ENCODE measurements at places on chromosomes 11 and 22. TPM values are rescaled to one million over a fixed set of nuclear protein-coding genes. Genes with fewer than 3 reads are reported as not detected.

The TBX1 gene
- total RNA-seq = not detected

GRCh38 chr11:38153985-38154384 lies 1555.9 kb upstream of the RAG2 start:
- no peak overlapping the region for H3K27ac ChIP-seq
- no peaks in the 10 kb centered on the region for H3K36me3 ChIP-seq
- no peak overlapping the region for H3K4me3 ChIP-seq
- no peaks in the 10 kb centered on the region for H3K4me1 ChIP-seq
- DNase-seq = no peak
- no peaks in the 10 kb centered on the region for H3K27me3 ChIP-seq

- H3K27ac ChIP-seq = no peak overlapping the region
- H3K4me1 ChIP-seq = peaks cover 6% of the 10 kb centered on the region
- H3K36me3 ChIP-seq = no peaks in the 10 kb centered on the region
- no peak overlapping the region for H3K4me3 ChIP-seq
- H3K27me3 ChIP-seq = no peaks in the 10 kb centered on the region
These were observed 17.0 kb downstream of the MGAT3 start for GRCh38 chr22:39473851-39474250.

DNA sequence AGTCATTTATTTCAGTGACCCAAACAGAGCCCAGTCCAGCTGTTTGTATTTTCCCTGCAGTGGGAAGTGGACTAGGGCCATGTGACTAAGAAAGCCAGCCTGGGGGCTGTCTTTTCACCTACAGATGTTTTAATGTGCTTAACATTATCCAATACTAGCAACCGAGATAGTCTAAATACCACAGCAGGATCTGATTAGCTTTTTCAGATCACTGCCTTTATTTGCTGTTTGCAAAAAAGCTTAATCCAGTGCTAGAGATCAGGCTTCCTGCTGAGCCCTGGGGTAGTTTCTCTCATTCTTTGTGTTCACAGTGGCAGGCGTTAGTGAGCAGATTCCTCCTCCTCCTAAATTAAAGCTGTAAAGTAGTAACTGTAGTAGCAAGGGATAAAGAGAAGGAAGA lies 35.0 kb downstream of the ZC3H12C start:
- no peaks in the 10 kb centered on the region for H3K27me3 ChIP-seq
- no peak for DNase-seq
- no peaks in the 10 kb centered on the region for H3K4me1 ChIP-seq

DNA sequence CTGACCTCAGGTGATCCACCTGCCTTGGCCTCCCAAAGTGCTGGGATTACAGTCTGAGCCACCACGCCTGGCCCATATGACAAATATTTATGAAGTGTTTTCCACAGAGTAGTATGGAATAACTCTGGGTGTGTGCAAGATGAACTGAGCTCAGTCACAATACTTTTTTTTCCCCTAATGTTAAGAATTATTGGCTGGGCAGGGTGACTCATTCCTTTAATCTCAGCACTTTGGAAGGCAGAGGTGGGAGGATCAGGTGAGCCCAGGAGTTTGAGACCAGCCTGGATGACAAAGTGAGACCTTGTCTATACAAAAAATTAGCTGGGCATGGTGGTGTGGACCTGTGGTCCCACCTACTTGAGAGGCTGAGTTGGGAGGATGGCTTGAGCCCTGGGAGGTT lies 6.4 kb downstream of the PTPRJ start:
- DNase-seq = no peak
- no peaks in the 10 kb centered on the region for H3K27me3 ChIP-seq
- H3K27ac ChIP-seq = peak overlapping the region; percentile 55
- peaks cover 62% of the 10 kb centered on the region for H3K4me1 ChIP-seq
- no peaks in the 10 kb centered on the region for H3K36me3 ChIP-seq
- no peak overlapping the region for H3K4me3 ChIP-seq

DNA sequence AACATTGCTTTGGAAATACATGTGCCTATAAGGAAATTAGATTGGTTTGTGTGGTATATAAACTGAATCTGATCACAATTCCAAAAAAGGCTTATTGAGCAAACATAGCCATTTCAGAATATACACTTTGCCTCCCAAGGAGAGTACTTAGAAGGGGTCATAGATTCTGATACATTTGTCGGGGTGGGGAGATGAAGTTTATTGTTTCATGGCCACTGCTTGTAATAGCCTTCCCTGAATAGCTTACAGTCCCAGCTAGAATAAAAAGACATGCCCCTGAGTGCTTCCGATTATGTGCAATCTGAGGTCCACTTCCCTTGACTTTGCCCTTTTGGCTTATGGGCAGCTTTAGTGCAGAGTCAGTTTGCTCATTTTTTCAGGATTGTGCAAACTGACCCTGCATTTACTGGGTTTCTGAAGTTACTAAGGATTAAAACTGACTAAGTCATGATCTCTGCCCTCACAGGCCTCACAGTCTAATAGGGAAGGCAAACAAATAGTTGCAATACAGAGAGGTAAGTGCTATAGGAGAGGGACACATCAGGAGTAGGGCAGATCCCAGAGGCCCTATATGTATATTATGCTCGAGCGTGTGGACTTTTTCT lies 184.2 kb downstream of the BLID start:
- H3K27ac ChIP-seq = no peak overlapping the region
- no peak for DNase-seq
- H3K4me1 ChIP-seq = no peaks in the 10 kb centered on the region
- H3K36me3 ChIP-seq = no peaks in the 10 kb centered on the region
- H3K27me3 ChIP-seq = peaks cover 1% of the 10 kb centered on the region

DNA sequence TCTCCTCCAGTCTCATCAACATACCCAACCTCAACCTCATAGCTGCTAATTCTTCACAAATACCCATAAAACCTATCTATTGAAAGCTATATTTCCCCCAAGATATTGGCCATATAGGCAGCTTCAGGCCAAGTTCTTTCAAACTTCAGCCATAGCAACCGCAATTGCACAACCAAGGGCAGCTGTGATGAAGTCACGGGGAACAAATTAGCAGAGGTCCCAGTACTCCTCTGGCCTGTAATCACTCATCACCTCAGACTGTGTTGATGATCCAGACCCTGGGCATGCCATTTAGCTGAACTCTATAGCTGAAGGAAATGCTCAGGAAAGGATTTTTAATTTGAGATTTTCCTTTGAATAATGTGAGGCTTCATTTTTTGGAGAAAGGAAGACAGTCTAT lies 84.1 kb downstream of the SLC1A2 start:
- H3K4me1 ChIP-seq = peaks cover 21% of the 10 kb centered on the region
- DNase-seq = no peak
- no peaks in the 10 kb centered on the region for H3K36me3 ChIP-seq
- no peak overlapping the region for H3K27ac ChIP-seq
- H3K27me3 ChIP-seq = no peaks in the 10 kb centered on the region

GRCh38 chr11:75470476-75471080 lies 37.6 kb upstream of the KLHL35 start:
- peaks cover 22% of the 10 kb centered on the region for H3K36me3 ChIP-seq
- peaks cover 10% of the 10 kb centered on the region for H3K4me1 ChIP-seq
- H3K27me3 ChIP-seq = no peaks in the 10 kb centered on the region
- H3K4me3 ChIP-seq = no peak overlapping the region

DNA sequence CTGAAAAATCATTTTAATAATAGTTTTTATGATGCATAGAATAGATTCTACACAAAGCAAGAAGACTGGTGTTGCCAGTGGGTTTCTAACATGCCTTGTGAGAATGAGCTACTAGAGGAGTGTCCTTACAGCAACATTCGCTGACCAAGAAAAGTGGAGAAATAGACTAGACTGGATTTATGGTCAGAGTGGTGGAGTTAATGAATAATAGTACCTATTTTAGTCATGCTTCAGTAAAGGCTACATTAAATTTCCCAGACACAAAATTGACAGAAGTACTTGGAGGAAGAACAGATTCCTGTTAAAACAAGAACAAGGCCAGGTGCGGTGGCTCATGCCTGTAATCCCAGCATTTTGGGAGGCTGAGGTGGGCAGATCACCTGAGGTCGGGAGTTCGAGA lies 539.2 kb downstream of the ETS1 start:
- H3K4me3 ChIP-seq = no peak overlapping the region
- H3K27me3 ChIP-seq = no peaks in the 10 kb centered on the region
- no peak for DNase-seq
- H3K27ac ChIP-seq = no peak overlapping the region
- H3K4me1 ChIP-seq = peaks cover 40% of the 10 kb centered on the region

The OR2AT4 gene
- not detected for total RNA-seq

The VPREB1 gene
- not detected for total RNA-seq

DNA sequence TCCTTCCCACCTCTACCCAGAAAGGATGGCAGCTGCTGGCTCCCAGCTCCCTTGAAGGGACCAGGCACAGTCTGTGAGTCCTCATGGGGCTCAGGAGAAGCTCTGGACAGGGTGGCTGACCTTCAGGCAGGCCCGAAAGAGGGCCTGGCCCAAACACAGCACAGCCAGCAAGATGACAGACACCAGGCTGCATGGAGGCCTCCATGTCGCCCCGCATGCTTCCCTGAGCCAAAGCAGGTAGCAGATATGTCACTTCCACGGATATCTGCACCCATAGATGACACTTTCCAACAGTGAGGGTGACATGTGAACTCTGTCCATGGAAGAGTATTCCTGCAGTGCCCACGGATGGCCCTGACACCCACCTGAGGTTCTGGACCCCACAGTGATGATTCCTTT lies 18.4 kb downstream of the EIF1AD start:
- H3K4me3 ChIP-seq = no peak overlapping the region
- H3K4me1 ChIP-seq = no peaks in the 10 kb centered on the region
- peaks cover 7% of the 10 kb centered on the region for H3K36me3 ChIP-seq
- no peak for DNase-seq

GRCh38 chr11:116558504-116559211 lies 214.1 kb downstream of the BUD13 start:
- no peak for DNase-seq
- H3K27ac ChIP-seq = no peak overlapping the region
- H3K36me3 ChIP-seq = no peaks in the 10 kb centered on the region
- no peaks in the 10 kb centered on the region for H3K4me1 ChIP-seq
- H3K4me3 ChIP-seq = no peak overlapping the region

The UBQLNL gene
- 0.32 TPM for total RNA-seq

GRCh38 chr11:7031471-7031871 lies 11.2 kb downstream of the NLRP14 start:
- no peak overlapping the region for H3K4me3 ChIP-seq
- H3K27me3 ChIP-seq = no peaks in the 10 kb centered on the region
- no peaks in the 10 kb centered on the region for H3K4me1 ChIP-seq
- no peak overlapping the region for H3K27ac ChIP-seq

The CNTF gene
- total RNA-seq = 4.9 TPM

The HOATZ gene
- total RNA-seq = not detected

The CYB5R3 gene
- total RNA-seq = 56.3 TPM

- no peaks in the 10 kb centered on the region for H3K27me3 ChIP-seq
- H3K4me1 ChIP-seq = no peaks in the 10 kb centered on the region
- no peak overlapping the region for H3K4me3 ChIP-seq
- no peaks in the 10 kb centered on the region for H3K36me3 ChIP-seq
- DNase-seq = peak; percentile 51
- H3K27ac ChIP-seq = no peak overlapping the region
These were observed 61.1 kb downstream of the WT1 start for GRCh38 chr11:32374261-32374711.

DNA sequence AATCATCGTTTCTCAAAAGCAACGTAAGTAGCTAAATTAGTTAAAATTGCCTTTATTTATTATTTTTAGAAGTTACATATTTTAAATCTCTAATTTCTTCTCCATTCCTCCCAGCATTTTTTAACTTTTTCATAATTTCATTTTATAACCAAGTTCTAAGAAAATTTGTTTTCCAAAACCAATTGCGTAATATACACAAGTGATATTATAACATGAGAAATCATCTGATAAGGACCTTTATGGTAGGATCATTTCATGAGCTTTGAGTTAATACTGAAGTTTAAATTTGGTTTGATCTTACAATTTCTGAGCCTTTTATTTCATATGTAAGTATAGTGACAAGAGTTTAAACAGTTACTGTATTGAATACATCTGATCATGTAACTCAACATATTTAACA lies 27.7 kb upstream of the CARD18 start:
- H3K27ac ChIP-seq = no peak overlapping the region
- no peaks in the 10 kb centered on the region for H3K27me3 ChIP-seq
- H3K4me1 ChIP-seq = no peaks in the 10 kb centered on the region
- DNase-seq = no peak
- no peaks in the 10 kb centered on the region for H3K36me3 ChIP-seq

DNA sequence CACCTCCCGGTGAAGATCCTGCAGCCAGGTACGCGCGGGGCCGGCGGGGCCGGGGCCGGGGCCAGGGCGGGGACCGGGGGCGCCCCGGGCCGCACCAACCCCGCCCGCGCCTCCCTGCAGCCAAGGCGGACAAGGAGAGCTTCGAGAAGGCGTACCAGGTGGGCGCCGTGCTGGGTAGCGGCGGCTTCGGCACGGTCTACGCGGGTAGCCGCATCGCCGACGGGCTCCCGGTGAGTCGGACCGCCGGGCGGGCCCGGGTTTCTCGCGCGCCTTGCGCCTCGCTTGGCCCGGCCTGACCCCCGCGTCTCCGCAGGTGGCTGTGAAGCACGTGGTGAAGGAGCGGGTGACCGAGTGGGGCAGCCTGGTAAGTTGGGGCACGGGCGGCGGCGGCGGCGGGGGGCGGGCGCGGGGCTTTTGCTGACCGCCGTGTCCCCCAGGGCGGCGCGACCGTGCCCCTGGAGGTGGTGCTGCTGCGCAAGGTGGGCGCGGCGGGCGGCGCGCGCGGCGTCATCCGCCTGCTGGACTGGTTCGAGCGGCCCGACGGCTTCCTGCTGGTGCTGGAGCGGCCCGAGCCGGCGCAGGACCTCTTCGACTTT lies 531 bp downstream of the PIM3 start:
- H3K27me3 ChIP-seq = no peaks in the 10 kb centered on the region
- peaks cover 13% of the 10 kb centered on the region for H3K36me3 ChIP-seq
- peak overlapping the region; percentile 50 for H3K4me3 ChIP-seq
- H3K27ac ChIP-seq = peak overlapping the region; percentile 98
- DNase-seq = no peak

The PRAME gene
- total RNA-seq = not detected

Data from CD4-positive, CD25-positive, alpha-beta regulatory T cell (primary cell).